Vagina (tissue), 2 donors: ENCODE measurements at places on chromosomes 6 and 20.

DNA sequence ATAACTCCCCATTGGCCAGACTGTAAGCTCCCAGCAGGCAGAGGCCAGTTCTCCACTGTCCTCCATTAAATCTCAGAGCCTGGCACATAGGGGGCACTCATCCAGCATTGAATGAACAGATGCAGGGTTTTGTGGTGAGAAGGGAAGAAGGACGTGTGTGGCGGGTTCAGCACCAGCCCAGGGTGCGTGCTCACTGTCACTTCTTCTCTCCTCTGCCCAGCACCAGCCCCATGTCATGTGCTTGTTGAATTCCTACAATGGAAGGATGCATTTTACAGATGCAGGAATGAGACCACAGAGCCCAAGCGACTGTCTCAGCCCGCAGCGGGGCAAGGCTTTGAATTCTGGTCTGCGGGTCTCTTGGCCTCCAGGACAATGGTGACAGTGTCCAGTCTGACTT lies 149.9 kb downstream of the CEBPB start:
- DNase-seq: no peak

GRCh38 chr6:10141746-10142443 lies 273.0 kb downstream of the TFAP2A start:
- DNase-seq: no peak

- DNase-seq: no peak
These were observed 57.6 kb downstream of the FAM50B start for GRCh38 chr6:3906846-3907151.

DNA sequence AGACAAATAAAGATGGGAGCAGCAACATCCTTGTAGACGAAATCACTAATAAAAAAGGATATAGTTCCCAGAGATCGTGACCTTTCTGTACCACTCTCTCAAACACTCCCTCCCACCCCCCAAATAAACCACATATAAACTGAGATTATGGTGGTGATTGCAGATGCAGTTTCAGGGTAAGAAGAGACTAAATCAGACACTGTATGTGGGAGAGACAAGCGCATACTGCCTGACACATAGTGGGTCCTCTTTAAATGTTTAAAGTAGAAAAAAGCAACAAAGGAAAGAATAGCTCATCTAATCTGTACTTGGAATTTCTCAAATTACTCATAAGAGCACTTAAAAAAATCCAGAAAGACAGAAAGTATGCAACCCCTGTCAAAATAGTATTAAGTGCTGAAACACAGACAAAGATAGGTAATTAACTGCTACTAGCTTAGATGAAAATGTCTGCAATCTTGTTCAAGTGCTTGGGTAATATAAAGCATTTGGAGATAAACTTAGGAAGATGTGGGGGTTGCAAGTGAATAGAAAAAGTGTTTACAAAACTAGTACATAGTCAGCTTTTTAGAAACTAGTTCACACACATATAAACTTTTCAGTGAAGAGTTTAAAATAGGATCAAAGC lies 151.6 kb downstream of the BACH2 start:
- no peak for DNase-seq

- DNase-seq: no peak
These were observed 180.6 kb upstream of the CEP162 start for GRCh38 chr6:84408028-84408427.
